Activated B cell treated with CpG ODN at 0.5 μM for 24 hours (primary cell): ENCODE measurements at places on chromosomes 2 and 18.
A peak's percentile ranks its signal among the peaks of the same experiment; 100 is the strongest.

- DNase-seq: peak; percentile 59
Measured at GRCh38 chr2:205682239-205682970, at the start of gene NRP2. Gene NRP2, plus strand, starts transcription at chr2:205682501. Its CDS starts 790 bp downstream, at chr2:205683291.

DNA sequence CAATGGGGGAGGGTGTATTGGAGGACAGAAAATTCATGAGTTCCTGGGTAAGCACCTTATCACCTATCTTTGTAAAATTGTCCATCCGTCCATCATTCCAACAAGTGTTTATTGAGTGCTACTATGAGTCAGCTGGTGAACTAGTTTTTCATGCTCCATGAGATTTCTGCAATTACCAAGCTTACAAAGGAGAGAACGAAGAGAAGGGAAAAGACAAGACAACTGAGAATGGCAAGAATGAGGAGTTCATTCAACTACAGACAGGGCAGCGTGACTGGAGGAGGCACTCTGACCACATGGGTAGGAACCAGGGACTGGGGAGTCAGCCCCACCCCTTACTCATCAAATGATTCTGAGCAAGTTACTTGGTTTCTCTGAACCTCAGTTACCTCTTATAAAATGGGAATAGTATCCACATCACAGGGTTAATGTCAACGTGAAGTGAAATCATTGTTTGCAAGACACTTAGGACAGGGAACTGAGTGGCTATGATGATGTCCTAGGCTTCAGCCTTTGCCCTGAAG, 18.6 kb upstream of the TXNDC2 start:
- DNase-seq: no peak

DNA sequence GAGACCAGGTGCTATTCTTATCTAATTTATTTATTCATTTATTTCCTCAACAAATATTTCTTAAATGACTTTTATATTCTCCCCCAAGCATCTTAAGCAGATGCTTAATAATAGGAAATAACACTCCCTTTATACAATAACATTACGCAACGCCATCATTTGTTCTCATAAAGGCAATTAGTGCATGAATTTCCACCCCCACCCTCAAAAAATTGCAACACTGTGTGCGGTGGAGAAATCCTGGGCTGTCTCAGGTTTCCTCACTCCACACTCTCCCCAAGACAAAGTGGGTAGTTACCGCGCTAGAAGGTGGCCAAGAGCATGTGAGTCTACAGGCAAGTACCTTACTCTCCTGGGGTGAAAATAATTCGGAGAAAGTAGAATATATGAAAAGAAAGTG, 37.0 kb upstream of the CTDP1 start:
- DNase-seq: no peak

DNA sequence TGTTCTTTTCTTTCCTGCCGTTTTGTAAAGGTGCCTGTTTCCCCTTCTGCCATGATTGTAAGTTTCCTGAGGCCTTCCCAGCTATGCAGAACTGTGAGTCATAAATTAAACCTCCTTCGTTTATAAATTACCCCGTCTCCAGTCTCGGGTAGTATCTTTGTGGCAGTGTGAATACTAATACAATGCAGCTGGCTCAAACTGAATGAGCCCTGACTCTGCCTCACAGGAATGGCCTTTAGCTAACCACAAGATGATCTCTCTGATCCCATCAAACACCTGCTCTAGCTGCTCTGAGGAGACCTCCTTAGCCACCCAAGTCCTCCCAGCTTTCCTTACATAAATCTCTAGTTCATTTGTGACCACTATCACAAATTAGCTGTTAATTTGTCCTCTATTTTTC, 41.5 kb upstream of the CAB39 start:
- DNase-seq: no peak

DNA sequence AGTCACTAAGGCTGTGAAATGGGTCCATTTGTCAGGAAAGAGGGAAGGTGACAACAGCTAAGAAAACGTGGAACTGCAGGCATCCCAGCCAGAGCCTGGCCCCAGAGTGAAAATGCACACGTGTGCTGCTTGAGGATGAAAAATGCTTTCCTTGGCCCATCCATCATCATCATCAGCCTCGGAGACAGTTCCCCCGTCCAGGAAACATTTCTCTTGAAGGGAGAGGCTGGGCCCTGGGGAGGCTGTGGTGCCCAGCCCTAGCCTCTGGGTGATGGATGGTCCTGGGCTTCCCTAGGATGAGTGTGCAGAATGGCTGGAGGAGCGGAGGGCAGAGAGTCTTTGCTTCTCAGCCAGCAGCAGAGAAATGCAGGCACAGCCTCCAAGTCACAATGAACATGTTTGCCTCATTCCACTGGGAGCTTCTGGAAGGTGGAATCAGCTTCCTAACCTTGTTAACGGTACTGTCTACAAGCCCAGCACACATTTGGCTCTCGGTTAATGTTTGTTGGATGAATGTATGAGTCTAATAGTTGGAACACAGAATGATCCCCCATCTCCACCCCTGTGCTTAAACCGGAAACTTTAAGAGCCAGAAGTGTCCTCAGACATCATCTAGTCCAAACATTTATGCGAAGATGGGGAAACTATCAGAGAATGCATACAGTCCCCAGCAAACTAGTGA, 164.0 kb downstream of the RDH14 start:
- DNase-seq: no peak

- no peak for DNase-seq
Measured at GRCh38 chr2:197707316-197708213, 2.4 kb downstream of the MARS2 start.

DNA sequence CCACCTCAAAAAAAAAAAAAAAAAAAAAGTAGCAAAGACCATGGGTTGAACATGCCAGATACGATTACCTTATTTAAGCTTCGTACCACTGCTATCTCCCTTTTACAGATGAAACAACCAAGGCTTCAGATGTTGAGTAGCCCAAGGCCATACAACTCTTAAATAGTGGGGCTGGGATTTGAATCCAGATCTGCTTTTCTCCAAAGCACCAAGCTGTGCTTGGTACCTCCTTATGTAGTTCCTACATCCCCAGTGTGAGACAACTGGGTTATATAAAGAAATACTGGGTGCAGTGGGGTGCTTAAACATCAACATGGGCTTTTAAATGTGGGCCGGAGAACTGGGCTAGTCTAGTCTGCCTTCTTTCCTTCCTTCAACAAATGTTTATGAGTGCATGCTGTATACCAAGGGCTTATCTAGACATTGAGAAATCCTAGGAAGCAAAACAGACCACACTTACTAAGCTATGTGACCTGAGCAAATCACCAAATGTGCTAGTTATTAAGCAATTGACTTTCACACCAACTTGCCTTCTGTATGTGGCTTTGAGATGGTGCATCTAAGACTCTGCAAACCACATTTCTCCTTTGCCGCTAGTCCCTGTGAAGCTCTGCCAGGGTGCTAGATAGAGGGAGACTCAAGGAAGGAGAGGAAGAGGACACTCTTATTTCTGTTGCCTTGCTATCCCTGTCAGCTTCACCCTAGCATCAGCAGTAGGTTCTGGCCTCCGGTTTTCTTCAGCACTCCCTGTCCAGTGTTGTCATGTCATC, 206.8 kb upstream of the FBXO11 start:
- DNase-seq: no peak

- no peak for DNase-seq
Measured at GRCh38 chr18:33375829-33376228, 64.7 kb downstream of the CCDC178 start.

- no peak for DNase-seq
Measured at GRCh38 chr2:71530641-71531332, 77.4 kb downstream of the DYSF start.

DNA sequence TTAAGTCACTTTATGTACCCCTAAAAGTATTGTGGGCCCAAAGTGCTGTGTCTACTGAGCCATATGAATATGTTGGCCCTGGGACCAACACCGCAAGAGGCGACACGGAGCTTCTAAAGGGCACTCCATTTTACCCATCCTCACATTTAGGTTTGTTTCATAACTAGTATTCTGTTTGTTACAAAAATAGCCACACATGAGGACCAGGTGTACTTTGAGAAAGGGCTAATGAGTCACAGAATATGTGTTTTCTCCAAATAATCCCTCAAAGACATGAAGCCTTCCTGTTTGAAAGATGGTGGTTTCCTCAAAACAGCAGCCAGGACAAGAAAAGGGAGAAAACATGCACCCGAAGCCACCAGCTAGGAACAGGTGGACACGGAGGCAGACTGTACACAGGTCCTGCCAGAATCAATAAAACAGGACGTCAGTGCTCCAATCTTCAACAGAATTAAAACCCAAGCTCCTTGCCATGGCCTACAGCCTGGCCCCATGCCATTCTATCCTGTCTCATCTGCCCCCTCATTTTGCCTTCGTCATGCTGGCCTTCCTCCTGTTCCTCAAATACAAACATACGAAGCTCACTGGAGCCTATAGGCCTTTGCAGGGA, 21.8 kb upstream of the GRB14 start:
- DNase-seq: no peak

- no peak for DNase-seq
Measured at GRCh38 chr18:56043641-56044061, 455.7 kb upstream of the TCF4 start.

DNA sequence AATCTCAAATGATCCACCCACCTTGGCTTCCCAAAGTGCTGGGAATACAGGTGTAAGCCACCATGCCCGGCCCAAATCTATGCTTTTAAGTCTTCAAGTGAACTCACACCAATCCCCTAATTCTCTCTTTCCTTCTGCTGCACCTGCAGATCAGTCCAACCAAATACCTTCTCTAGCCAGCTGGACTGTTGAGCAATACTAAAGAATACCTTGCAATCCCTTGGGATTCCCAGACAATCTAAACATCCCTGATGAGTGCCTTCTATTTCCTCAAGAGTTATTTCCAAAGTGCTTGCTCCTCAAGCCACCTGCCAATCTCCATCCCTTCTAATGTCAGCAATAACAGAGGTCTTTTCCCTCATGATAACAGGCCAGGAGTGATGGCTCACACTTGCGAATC, 48.6 kb downstream of the SF3B1 start:
- no peak for DNase-seq

DNA sequence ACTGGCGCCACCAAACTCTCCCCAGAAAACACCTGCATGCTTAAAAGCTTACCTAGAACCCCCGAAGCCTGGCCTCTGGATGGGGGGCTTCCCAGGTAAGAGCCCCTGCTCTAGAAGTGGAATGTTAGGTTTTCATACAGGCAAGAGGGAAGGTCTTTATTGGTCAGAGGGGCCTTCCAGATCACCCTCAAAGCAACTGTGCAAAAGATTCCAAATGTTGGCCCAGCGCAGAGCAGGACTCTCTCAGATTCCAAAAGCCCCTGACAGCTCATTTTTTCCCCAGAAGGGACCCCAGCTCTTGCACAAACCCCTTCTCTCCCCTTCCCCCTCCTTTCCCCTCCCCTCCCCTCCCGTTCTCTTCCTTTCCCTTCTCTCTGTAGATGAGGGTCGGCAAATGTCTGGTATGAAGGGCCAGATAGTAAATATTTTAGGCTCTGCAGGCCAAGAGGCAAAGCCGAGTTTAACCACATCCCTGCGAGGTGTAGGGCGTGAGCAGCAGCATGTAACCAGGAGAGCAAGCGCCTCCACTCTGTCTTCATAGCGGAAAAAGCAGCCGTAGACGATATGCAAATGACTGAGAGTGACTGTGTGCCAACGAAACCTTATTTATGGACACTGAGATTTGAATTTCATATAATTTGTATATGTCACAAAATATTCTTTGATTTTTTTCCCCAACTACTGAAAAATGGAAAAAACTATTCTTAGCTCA, 116.9 kb downstream of the SMAD7 start:
- peak; percentile 17 for DNase-seq

DNA sequence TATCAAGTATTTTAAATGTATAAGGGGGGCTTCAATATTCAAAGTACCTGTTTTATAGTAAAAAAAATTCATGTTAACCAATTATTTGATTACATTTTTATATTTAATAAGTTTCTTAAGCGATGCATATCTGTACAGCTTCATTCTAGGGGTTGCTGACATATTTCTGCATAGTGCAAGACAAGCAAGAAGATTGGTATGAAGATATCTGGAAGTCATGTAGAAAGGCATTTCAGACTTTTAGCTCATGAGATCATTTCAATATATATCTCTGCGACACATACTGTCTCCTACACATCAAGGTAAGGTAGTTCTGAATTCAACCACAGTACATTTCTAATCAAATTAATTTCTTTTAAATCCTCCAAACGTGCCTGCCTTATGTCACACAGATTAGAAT, 73.1 kb downstream of the MEMO1 start:
- no peak for DNase-seq

DNA sequence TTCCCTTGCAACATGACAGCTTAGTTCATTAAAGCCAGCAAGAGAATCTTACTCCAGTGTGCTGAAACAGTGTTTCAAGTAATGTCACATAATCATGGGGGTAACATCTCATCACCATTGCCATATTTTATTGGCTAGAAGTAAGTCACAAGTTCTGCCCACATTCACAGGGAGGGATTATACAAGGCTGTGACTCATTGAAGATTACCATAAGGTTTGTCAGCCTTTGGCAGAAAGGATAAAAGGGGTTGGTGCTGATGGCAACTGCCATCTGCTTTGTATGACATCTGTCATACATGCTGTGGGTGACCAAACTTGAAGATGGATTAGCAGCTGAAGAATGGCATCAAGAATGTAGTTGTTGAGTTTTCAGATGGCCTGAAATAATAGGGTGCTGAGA, 61.2 kb downstream of the KCNE4 start:
- no peak for DNase-seq

- no peak for DNase-seq
Measured at GRCh38 chr18:51123936-51124486, 73.5 kb downstream of the MEX3C start.

GRCh38 chr2:36403675-36404230, 48.2 kb downstream of the CRIM1 start:
- no peak for DNase-seq

DNA sequence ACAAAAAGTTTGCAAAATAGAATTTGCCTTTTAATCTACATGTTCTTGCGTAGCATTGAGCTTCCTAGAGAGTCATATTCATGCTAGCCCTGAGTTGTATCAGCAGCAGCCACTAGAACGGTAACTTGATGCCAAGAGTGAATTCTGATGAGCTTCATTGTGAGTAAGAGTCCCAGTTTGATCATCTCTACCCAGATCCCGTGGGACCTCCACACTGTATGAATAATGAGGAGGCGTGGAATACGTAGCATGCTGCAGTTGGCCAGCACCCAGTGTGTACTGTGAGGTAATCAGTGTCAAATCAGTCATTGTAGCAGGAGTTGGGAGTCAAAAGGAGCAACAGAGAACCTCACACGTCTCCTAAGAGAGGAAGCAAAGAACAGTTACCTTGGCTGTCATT, 197.9 kb downstream of the NEDD4L start:
- DNase-seq: no peak

DNA sequence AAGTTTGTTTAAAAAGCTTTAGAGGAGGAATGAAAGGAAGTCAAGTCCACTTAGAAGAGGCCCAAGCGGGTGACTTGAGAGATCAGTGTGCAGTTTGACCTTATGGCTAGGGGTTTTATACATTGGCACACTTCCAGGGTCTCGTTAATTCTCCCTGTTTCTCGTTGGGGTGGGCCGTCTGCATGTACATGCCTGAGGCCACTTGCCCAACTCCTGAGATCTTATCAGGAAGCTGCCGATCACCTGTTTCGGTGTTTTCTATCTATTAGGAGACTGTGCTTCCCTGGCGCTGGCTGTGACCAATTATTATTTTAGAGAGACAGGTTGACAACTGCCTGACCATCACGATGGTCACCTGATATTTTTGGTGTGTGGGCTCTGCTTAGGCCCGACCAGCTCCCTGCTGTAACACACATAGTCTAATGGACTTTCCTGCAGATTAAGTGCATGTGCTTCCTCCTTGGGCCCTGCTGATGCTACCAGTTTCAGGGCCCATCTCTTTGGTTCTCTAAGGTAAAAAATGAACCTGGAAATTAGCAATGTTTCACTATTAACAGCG, 31.0 kb upstream of the MSH6 start:
- DNase-seq: no peak

GRCh38 chr2:238097988-238098871, 1.9 kb upstream of the ESPNL start:
- DNase-seq: no peak
